ENCODE measurements at places on chromosomes 1 and 21.
A peak's percentile ranks its signal among the peaks of the same experiment; 100 is the strongest.

DNA sequence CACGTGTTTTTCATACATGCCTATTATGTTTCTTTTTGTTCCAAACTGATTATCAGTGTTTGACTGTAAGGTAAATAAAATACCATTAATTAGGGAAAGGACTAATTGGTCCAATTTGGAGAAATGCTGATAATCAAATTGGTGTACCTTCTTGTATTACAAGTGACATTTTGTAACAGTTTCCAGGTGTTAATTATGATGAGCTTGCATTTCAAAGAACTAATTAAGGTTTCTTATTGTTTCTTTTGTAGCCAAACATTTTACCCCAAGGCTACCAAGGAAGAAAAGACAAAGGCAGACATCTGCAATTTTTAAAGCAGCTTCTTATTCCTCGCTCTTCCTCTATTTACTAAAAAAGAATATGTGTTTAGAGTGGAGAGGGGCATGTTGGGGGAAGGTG is 88.7 kb upstream of the GRIK1 start:
- DNase-seq: no peak

GRCh38 chr1:207349979-207350378 is 28.5 kb downstream of the CD55 start:
- no peak for DNase-seq

DNA sequence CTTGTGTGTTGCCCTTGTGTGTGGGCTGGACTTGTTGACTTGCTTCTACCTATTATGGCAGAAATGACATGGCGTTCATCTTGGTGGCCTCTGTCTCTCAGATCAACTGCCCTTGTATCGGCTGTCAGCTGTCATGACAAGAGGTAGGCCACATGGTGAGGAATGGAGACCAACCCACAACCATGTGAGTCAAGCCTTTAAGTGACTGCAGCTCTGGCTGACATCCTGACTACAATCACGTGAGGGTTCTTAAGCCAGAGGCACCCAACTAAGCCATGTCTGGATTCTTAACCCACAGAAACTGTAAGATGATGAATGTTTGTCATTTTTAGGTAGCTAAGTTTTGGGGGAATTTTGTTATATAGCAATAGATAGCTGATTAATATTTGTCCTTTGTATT is 82.1 kb downstream of the KCND3 start:
- DNase-seq: no peak

- no peak for DNase-seq
These were observed 65.1 kb downstream of the ADSS2 start for GRCh38 chr1:244386595-244386994.

- DNase-seq: no peak
These were observed 50.7 kb downstream of the ARHGEF16 start for GRCh38 chr1:3505161-3505560.

DNA sequence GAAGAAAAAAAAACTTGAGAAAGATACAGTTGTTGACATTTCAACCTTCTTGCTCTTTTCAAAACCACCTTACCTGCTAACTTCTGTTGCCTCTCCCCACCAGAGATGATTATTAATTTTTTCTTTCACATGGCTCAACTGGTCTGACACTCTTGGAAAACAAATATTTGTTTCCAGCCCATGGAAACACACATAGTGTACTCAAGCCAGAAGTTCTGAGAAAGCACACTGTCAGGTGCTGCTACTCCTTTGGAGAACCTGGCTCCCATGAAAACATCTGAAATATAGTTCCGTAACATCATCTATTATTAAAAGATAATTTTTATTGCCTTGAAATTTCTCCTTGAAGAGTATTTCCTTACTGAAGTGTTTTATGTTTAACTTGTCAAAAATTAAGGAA is 145.0 kb upstream of the C1orf105 start:
- no peak for DNase-seq

- DNase-seq: peak; percentile 26
These were observed 919 bp downstream of the HECTD3 start for GRCh38 chr1:45009956-45010854.

- DNase-seq: no peak
These were observed 377.3 kb downstream of the SETD4 start for GRCh38 chr21:35682904-35683549.

DNA sequence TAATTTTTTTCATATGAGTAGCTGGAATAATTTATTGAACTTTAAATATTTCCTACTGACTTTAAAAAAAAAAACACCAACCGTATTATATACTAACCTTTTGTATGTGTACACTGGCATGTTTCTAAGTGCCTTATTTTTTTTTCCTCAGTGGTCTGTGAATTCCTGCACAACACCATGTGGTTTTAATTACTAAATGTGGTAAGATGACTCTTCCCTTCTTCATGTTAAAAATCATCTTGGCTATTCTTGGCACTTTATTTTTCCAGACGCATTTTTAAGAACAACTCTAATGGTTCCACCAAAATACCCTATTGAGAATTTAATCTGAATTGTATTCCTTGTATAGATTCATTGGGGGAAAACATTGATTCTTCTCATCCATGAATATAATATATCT is 28.4 kb downstream of the PPP2R5A start:
- no peak for DNase-seq

GRCh38 chr1:100074604-100075395 is 57.9 kb downstream of the SASS6 start:
- no peak for DNase-seq
